ENCODE measurements at places on chromosomes 4 and X.
A peak's percentile ranks its signal among the peaks of the same experiment; 100 is the strongest.

DNA sequence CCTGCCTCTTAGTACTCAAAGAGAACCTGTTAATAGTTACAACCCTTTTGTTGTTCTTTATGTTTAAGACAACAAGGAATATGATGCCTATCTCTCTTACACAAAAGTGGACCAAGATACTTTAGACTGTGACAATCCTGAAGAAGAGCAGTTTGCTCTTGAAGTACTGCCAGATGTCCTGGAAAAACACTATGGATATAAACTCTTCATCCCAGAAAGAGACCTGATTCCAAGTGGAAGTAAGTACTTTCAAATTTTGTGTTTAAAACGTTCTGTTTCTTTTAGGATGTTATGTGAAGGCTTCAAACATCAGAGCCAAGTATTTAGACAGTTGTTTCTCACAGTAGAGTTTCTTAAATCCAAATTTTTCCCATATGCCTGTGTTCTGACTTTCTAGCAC, 67.2 kb upstream of the NRK start:
- DNase-seq: no peak

DNA sequence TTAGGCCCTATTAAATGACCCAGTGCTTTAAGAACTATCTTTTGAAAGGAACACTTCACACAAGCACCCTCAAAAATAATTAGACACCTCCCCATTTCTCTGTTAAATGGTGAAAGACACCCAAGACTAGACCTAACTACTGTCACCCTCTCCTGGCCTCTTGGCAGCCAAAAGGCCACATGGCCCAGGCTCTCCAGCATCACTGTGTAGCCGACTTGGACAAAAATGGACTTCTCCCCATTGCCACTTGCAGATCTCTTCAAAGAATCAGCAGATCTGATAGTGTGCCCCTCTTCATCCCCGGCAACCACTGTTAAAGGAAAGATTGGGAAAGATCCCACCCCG, 2.0 kb downstream of the MID1IP1 start:
- DNase-seq: no peak

GRCh38 chr4:145639186-145639698, 20.1 kb downstream of the MMAA start:
- no peak for DNase-seq

DNA sequence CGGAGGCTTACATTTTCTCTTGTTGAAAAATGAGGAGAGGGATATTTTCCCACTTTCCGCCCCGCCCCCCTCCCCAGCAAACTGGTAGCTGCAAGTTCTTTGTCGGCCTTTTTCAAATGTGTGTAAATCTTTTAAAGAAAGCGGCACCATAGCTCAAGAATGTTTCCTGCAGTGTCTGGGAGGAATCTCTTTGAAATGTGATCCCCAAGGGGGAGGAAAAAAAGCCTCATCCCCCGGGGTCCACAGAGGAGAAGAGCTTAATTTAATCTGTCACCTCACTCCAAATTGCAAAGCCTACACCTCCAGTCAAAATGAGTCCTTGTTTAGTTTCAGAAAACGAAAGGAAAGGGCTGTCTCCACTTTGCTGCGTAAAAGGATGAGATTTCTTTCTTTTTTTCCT, 34.8 kb downstream of the ASMT start:
- DNase-seq: no peak

DNA sequence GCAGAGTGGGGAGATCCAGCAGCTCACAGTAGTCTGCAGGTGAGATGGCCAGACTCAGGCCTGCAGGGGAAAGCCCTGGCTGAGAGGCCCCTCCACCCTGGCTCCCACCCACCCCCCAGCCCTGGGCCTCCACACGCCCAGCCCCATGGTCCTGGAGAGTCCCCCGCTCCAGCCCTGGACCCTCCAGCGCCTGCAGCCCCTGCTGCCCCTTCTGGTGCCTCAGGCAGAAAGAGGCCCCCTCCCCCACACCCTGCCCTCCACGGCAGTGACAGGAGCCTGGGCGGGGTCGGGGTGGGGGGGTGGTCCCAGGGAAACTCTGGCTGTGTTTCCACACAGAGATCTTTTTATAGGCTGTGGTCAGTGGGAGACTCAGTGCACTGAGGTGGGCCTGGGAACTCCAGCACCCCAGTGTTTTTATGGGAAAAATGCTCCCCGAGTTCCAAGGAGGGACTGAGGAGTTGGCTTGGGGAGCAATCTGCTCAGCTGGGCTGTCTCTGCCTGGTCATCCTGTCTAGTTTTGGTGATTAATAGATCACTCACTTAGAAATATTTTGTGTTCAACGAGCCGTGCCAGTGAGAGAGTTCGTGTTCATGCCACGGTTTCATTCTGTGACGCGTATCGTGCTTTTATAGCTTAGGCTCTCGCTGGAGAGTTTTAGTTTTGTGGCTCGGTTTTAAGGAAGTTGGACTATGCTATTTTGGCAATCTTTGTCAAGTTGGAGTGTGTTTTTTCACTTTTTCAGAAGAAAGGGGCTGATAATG, 53.1 kb upstream of the HGFAC start:
- peak; percentile 50 for DNase-seq

GRCh38 chrX:17501746-17502145, 126.7 kb downstream of the NHS start:
- DNase-seq: no peak

GRCh38 chrX:72479324-72480274, 93.0 kb downstream of the HDAC8 start:
- no peak for DNase-seq

DNA sequence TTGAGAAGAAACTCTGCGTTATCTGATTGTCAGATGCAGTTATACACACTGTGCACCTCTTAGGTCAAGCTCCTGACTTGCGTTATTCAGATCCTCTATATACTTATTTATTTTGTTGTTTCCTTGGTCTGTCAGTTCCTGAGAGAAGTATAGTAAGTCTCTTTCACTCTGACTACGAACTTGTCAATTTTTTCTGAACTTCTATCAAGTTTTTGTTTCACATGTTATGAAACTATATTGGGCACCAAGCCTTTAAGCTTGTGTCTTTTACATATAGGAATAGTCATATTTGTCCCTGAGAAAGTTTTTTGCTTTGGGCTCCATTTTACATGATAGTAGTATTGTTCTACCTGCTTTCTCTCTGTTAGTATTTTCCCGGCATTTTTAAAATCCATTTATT, 31.7 kb downstream of the ZNF275 start:
- DNase-seq: no peak

GRCh38 chr4:185282968-185283367, 73.6 kb downstream of the SNX25 start:
- DNase-seq: peak; percentile 19

DNA sequence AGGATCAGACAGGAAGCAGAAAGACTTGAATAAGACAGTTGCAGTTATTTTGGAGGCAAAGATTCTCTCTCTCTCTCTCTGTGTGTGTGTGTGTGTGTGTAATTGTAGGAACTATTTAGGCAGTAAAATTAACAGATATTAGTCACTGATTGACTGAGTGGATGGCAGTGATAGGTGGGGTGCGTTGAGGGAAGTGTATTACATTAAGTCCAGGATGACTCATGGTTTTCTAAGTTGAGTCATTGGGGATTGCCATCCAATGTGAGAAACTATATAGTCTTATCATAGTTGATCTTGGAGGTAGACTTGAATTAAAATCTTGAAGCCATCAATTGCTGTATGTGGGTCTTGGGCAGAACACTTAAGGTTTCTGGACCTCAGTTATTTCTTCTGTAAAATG, 75.4 kb downstream of the AR start:
- DNase-seq: no peak

GRCh38 chrX:1589356-1590130, 1.9 kb upstream of the AKAP17A start:
- DNase-seq: peak; percentile 10

DNA sequence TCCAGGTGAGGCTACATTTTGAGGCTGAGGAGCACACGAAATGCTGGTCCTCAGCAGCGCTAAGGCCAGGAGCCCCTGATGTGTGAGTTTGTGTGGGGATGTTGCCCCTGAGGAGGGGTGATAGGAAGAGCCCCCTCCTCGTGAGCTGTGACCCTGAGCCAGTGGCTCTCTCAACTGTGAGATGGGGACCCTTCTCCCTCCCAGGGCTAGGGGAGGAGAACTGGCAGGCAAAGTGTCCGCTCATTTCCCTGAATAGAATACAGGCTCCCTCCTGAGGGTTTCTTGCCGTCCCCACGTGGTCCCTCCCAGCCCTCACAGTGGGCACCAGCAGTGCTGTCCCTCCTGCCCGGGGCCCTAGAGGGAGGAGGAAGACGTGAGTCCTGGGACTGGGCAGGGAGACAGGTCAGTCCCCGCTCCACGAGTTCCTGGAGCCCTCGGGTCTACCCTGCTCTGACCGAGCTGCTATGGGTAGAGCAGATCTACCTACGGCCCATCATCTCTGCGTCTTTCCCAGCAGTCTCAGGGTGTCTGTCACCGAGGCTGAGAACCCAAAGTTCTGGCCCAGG, 21.0 kb upstream of the TBC1D14 start:
- DNase-seq: no peak

DNA sequence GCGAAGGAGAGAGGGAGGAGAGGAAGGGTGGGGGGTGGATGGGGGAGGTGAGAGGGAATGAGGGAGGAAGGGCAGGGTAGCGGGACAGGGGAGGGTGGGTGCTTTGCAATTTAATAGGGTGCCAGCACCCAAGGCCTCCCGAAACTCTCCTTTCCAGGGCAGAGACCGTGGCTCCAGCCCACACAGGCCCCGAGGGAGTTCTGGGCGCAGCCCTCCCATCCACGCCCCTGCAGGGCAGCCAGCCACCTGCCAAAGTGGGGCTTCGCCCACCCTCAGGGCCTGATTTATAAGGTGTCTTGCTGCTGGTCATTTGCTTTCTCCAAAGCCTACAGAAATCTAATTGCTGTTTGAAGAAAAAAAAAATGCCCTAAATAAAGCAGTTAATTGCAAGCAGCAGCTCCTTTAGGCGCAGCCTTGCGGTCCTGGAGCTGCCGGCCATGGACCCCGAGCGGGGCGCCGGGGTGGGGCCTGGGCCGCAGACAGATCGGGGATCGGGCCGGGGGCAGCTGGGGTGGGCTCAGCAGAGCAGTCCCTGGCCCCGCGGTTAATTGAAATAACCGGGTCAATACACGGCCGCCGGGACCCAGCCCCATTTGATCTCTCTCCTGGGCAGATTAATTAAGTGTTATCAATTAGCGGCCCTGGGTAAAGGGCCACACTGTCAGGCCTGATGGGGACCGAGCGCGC, 106.0 kb upstream of the NKX1-1 start:
- DNase-seq: no peak

GRCh38 chr4:173314715-173315114, 19.4 kb downstream of the HMGB2 start:
- no peak for DNase-seq

GRCh38 chr4:35464964-35465528, 779.3 kb downstream of the ARAP2 start:
- no peak for DNase-seq

GRCh38 chr4:73070074-73070390, 516 bp upstream of the COX18 start:
- DNase-seq: no peak

GRCh38 chrX:44975666-44976263, 102.8 kb downstream of the KDM6A start:
- peak; percentile 2 for DNase-seq

GRCh38 chr4:4791299-4792111, 68.0 kb upstream of the MSX1 start:
- DNase-seq: no peak

DNA sequence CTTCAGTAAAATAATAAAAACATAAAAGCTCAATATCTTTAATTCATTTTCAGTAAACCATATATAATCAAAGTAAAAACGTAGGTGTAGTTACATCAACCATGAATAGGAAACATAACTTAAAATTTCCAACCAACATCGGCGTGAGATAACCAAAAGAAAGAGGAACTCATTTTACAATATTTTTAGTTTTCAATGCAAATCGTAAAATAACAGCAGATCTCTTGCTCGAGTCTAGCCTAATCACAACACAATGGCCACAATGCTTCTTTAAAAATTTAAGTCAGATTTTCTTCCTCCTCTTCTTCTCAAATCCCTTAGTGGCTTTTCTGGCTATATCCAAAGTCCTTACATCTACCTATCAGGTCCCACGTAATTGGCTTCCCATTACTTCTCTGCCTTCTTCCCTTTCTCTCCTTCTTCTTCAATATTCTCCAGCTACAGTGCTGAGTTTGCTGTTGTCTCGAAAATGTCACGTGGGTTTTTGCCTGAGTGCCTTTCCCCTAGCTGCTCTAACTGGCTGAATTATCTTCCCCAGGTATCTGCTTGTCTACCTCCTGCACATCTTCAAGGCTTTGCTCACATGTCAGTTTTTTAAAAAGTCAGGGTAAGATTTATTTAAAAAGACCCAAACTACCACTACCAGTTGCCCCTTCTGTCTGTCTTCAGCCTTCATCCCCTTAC, 90.9 kb upstream of the BANK1 start:
- DNase-seq: peak; percentile 31

DNA sequence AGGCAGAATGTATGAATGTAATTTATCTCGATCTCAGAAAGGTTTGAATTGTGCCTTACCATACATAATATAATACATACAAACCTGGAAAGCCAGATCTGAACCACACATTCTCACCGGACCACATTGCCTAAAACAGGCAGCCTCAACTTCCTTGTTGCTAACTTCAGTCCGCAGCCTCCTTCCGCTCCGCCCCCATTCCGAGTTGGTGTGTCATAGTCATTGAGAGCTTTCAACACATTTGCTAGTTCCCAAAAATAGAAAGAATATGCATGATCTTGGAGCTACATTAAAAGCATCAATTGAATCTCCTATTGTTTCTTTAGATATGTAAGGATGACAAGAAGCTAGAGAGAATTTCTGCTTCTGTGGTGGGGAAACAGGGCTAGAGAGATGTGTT, 127.2 kb downstream of the ARHGEF9 start:
- no peak for DNase-seq

GRCh38 chrX:40403757-40404156, 177.0 kb upstream of the ATP6AP2 start:
- peak; percentile 2 for DNase-seq

- no peak for DNase-seq
These were observed 1.7 kb upstream of the GPR50 start for GRCh38 chrX:151174581-151175282.

- DNase-seq: no peak
These were observed 67.7 kb downstream of the MCF2 start for GRCh38 chrX:139640259-139640658.

- no peak for DNase-seq
These were observed 178.4 kb upstream of the GPR101 start for GRCh38 chrX:137212078-137212632.

DNA sequence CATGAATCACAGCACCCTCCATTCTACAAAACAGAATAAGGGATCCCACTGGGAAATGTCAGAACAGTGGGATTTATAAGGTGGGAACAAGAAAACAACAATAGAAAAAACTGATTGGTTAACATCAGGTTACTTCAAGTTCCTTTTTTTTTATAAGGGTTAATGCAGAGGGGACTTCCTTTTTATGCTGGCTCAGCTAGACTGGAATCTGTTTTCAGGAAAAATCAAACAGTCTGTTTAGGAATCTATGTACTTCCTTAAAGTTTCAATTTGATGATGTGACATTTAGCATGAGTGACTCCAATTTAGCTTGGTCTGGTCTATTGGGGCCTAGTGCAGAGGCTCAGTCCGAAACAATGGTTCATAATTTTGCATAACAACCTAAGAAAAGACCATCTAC, 192.9 kb downstream of the ADGRA3 start:
- DNase-seq: peak; percentile 16

DNA sequence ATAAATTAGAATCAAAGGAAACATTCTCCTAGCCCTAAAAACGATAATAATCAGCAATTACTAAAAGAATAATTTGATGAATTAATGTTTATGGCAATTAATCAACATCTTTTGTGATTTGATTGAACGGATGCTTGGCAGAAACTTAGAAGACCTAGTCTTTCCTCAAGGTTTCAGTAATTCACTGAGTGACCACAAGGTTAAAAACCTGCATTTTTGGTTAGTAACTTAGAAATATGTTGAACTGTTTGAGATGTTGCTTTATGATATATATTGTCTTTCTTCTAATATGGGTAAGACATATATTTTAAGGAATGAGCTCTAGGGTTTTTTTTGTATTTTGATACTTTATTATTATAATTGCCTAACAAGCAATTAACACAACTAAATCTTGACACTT, 793.0 kb upstream of the NDST4 start:
- DNase-seq: no peak

Data from OCI-M1 (cell line).